Panc1 (cell line): ENCODE measurements at places on chromosomes 3 and 15. TPM values are rescaled to one million over a fixed set of nuclear protein-coding genes. Genes with fewer than 3 reads are reported as not detected.

- DNase-seq = no peak
Observed at GRCh38 chr15:63391669-63392360, 10.2 kb upstream of the CA12 start.

- no peak for DNase-seq
Observed at GRCh38 chr3:69105320-69105719, 17.1 kb downstream of the LMOD3 start.

DNA sequence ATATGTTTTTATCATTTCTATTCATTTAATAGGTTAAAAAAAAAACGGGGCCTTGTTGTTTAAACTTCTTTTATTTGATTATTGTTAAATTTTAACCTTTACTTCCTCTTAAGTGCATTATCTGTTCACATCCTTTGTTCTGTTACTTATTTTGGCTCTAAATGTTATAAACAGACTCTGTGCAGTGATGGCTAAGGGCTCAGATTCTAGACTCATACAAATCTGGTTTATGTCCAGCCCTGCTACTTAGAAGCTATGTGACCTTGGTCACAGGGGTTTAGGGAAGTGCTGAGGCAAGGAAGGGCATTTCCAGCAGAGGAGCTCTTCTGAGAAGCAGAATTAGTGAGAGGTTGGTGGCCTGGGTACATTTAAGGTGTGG is 55.3 kb upstream of the VILL start:
- DNase-seq = no peak

The SLC24A5 gene
- not detected for total RNA-seq

DNA sequence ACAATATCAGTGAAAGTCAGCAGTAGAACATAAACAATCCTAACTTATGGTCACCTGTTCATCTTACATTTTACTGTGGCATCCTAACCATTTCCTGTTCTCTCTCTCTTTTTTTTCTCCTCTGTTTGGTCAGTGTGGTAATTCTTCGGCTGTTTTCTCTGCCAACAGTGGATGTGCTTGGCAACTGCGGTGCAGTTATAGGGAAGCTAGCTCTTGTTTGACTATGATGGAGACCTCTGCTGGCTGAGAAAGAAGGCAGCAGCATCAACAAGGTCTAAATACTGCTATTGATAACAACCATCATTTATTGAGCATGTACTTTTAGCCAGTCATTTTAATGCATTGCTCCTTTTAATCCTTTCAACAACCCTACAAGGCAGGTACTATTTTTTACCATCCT is 723 bp upstream of the DRD3 start:
- peak; percentile 5 for DNase-seq

DNA sequence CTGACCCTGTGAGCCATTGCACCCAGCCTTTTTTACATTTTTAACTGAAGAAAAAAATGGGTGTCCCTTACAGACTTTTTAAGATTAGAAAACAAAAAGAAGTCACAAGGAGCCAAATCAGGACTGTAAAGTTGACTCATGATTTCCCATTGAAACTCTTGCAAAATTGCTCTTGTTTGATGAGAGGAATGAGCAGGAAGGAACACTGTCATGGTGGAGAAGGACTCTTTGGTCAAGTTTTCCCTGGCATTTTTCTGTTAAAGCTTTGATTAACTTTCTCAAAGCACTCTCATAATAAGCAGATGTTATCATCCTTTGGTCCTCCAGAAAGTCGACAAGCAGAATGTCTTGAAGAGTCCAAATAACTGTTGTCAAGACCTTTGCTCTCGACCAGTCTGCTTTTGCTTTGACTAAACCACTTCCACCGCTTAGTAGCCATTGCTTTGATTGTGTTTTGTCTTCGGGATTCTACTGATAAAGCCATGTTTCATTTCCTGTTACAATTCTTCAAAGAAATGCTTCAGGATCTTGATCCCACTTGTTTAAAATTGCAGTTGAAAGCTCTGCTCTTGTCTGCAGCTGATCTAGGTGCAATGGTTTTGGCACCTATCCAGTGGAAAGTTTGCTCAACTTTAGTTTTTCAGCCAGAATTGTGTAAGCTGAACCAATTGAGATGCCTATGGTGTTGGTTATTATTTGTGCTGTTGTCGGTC is 369.4 kb downstream of the MAGI1 start:
- no peak for DNase-seq

The SPATA12 gene
- total RNA-seq = 0.10 TPM

GRCh38 chr15:64884679-64885078 is 27.0 kb upstream of the ANKDD1A start:
- no peak for DNase-seq

The FAM107A gene
- total RNA-seq = 0.08 TPM

The CATSPER2 gene
- total RNA-seq = 3.5 TPM
